ENCODE measurements at places on chromosomes 12 and 14.

DNA sequence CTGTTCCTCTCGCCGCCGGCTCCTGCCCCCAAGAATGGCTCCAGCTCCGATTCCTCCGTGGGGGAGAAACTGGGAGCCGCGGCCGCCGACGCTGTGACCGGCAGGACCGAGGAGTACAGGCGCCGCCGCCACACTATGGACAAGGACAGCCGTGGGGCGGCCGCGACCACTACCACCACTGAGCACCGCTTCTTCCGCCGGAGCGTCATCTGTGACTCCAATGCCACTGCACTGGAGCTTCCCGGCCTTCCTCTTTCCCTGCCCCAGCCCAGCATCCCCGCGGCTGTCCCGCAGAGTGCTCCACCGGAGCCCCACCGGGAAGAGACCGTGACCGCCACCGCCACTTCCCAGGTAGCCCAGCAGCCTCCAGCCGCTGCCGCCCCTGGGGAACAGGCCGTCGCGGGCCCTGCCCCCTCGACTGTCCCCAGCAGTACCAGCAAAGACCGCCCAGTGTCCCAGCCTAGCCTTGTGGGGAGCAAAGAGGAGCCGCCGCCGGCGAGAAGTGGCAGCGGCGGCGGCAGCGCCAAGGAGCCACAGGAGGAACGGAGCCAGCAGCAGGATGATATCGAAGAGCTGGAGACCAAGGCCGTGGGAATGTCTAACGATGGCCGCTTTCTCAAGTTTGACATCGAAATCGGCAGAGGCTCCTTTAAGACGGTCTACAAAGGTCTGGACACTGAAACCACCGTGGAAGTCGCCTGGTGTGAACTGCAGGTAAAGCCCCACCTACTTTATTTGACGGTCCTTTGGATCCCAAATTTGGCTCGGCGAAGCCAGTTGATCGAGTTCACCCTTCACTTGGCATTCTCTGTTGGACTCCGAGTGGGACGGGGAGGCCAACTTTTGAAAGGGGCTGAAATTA is 1.5 kb downstream of the WNK1 start:
- no peaks in the 10 kb centered on the region for H3K27me3 ChIP-seq
- H3K36me3 ChIP-seq, result no peaks in the 10 kb centered on the region
- H3K27ac ChIP-seq, result peak overlapping the region; percentile 19
- peaks cover 43% of the 10 kb centered on the region for H3K4me1 ChIP-seq

- no peak overlapping the region for H3K4me3 ChIP-seq
- no peaks in the 10 kb centered on the region for H3K36me3 ChIP-seq
- H3K27me3 ChIP-seq, result no peaks in the 10 kb centered on the region
- peaks cover 18% of the 10 kb centered on the region for H3K4me1 ChIP-seq
- DNase-seq, result no peak
These were observed 35.1 kb downstream of the NCOR2 start for GRCh38 chr12:124532331-124532750.

DNA sequence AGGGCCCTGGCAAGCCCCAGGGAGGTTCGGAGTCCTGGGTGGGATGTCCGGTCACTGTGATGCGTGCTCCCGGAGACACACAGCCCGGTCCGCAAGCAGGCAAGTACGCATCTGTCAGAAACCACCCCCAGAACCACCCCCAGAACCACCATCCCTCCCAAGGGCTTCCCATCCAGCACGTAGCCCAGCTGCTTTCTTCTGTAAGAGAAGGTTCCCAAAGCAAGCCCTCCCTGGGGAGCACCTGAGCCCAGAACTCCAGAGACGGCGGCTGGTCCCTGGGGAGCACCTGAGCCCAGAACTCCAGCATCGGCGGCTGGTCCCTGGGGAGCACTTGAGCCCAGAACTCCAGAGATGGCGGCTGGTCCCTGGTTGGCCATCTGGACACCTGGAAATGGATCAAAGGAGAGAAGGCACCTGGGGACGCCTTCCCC is 2.6 kb upstream of the FBRSL1 start:
- peaks cover 16% of the 10 kb centered on the region for H3K4me1 ChIP-seq
- H3K27ac ChIP-seq, result no peak overlapping the region
- no peak overlapping the region for H3K4me3 ChIP-seq
- no peak for DNase-seq
- no peaks in the 10 kb centered on the region for H3K36me3 ChIP-seq

- H3K36me3 ChIP-seq, result no peaks in the 10 kb centered on the region
- no peaks in the 10 kb centered on the region for H3K4me1 ChIP-seq
- no peak overlapping the region for H3K27ac ChIP-seq
- H3K4me3 ChIP-seq, result no peak overlapping the region
- H3K27me3 ChIP-seq, result peaks cover 89% of the 10 kb centered on the region
These were observed 109.7 kb upstream of the VASH1 start for GRCh38 chr14:76651410-76652055.

- no peak overlapping the region for H3K4me3 ChIP-seq
- no peaks in the 10 kb centered on the region for H3K36me3 ChIP-seq
- H3K27ac ChIP-seq, result no peak overlapping the region
- DNase-seq, result no peak
- no peaks in the 10 kb centered on the region for H3K27me3 ChIP-seq
These were observed 47.1 kb downstream of the BCAT1 start for GRCh38 chr12:24901576-24902461.

- H3K27ac ChIP-seq, result no peak overlapping the region
- DNase-seq, result no peak
- H3K27me3 ChIP-seq, result peaks cover 45% of the 10 kb centered on the region
- H3K4me3 ChIP-seq, result no peak overlapping the region
- no peaks in the 10 kb centered on the region for H3K4me1 ChIP-seq
These were observed 111.9 kb downstream of the STAB2 start for GRCh38 chr12:103698752-103699560.

- H3K4me1 ChIP-seq, result no peaks in the 10 kb centered on the region
- DNase-seq, result no peak
- H3K27ac ChIP-seq, result no peak overlapping the region
- H3K36me3 ChIP-seq, result no peaks in the 10 kb centered on the region
- no peaks in the 10 kb centered on the region for H3K27me3 ChIP-seq
These were observed 146.6 kb downstream of the DPY19L2 start for GRCh38 chr12:63521706-63522105.

DNA sequence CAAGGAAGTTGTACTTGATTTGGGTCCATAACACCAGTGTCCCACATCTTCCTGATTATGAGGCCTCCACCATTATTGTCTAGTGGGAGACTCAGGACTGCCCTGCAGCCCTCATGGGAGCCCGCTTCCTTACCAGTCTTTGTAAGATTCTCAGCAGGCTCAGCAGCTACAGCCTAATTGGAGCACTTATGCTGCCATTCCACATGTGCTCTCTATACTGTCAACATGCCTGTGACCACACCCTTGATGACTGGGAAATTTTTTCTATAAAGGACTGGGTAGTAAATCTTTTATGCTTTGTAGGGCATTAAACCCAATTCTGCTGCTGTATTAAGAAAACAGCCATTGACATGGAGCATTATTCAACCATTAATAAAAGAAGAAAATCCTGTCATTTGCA is 145.5 kb upstream of the IGF1 start:
- no peak overlapping the region for H3K4me3 ChIP-seq
- DNase-seq, result no peak
- no peaks in the 10 kb centered on the region for H3K36me3 ChIP-seq
- H3K4me1 ChIP-seq, result peaks cover 1% of the 10 kb centered on the region
- H3K27ac ChIP-seq, result no peak overlapping the region

- H3K36me3 ChIP-seq, result no peaks in the 10 kb centered on the region
- H3K4me1 ChIP-seq, result no peaks in the 10 kb centered on the region
- no peaks in the 10 kb centered on the region for H3K27me3 ChIP-seq
- no peak overlapping the region for H3K4me3 ChIP-seq
- DNase-seq, result no peak
These were observed 148.3 kb upstream of the GRIN2B start for GRCh38 chr12:14129611-14130195.

GRCh38 chr12:96501908-96502307 is 12.5 kb downstream of the CFAP54 start:
- H3K27me3 ChIP-seq, result no peaks in the 10 kb centered on the region
- H3K4me1 ChIP-seq, result peaks cover 32% of the 10 kb centered on the region
- H3K27ac ChIP-seq, result peak overlapping the region; percentile 98
- H3K36me3 ChIP-seq, result peaks cover 9% of the 10 kb centered on the region
- 0 out of 2 replicates have a peak overlapping the region, but pooled peaks have one; percentile 34 for H3K4me3 ChIP-seq

- no peaks in the 10 kb centered on the region for H3K27me3 ChIP-seq
- no peak overlapping the region for H3K27ac ChIP-seq
- no peak overlapping the region for H3K4me3 ChIP-seq
These were observed 303.0 kb upstream of the RTL1 start for GRCh38 chr14:101206556-101206955.

GRCh38 chr14:102226356-102227125 is 78.4 kb downstream of the MOK start:
- H3K4me1 ChIP-seq, result no peaks in the 10 kb centered on the region
- H3K36me3 ChIP-seq, result 0 out of 2 replicates have a peak, but pooled peaks cover 4% of the 10 kb centered on the region
- DNase-seq, result no peak
- H3K27ac ChIP-seq, result no peak overlapping the region
- no peak overlapping the region for H3K4me3 ChIP-seq

- H3K27ac ChIP-seq, result no peak overlapping the region
- no peaks in the 10 kb centered on the region for H3K27me3 ChIP-seq
- DNase-seq, result no peak
- no peaks in the 10 kb centered on the region for H3K4me1 ChIP-seq
- no peaks in the 10 kb centered on the region for H3K36me3 ChIP-seq
These were observed 175.8 kb downstream of the ATP23 start for GRCh38 chr12:58117201-58117600.

- no peaks in the 10 kb centered on the region for H3K36me3 ChIP-seq
- H3K4me1 ChIP-seq, result no peaks in the 10 kb centered on the region
- no peak overlapping the region for H3K27ac ChIP-seq
- DNase-seq, result no peak
- peaks cover 76% of the 10 kb centered on the region for H3K27me3 ChIP-seq
These were observed 150.2 kb upstream of the C14orf180 start for GRCh38 chr14:104429291-104429861.

GRCh38 chr12:50013361-50014147 is 11.7 kb downstream of the RACGAP1 start:
- no peak overlapping the region for H3K27ac ChIP-seq
- no peak for DNase-seq
- no peaks in the 10 kb centered on the region for H3K27me3 ChIP-seq
- H3K36me3 ChIP-seq, result 0 out of 2 replicates have a peak, but pooled peaks cover 8% of the 10 kb centered on the region

DNA sequence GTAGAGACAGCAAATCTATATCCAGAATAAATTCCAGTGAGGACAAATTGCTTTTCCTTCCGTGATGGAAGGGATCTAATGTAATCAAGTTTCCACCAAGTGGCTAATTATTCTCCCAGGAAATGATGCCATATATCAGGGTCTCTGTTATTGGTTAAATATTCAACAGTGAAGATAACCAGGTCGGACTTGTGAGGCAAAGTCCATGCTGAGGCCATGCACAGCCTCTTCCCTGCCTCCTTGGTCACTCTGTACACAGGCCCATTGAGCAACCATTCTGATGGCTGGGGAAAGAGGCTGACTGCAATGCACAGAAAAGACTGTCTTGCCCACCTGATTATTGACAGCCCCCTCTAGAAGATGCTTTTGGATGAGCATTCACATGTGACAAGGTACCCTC is 90.1 kb downstream of the TNFAIP2 start:
- H3K36me3 ChIP-seq, result peaks cover 48% of the 10 kb centered on the region
- H3K27ac ChIP-seq, result no peak overlapping the region
- no peak overlapping the region for H3K4me3 ChIP-seq
- H3K27me3 ChIP-seq, result no peaks in the 10 kb centered on the region
- peaks cover 29% of the 10 kb centered on the region for H3K4me1 ChIP-seq
- DNase-seq, result no peak

DNA sequence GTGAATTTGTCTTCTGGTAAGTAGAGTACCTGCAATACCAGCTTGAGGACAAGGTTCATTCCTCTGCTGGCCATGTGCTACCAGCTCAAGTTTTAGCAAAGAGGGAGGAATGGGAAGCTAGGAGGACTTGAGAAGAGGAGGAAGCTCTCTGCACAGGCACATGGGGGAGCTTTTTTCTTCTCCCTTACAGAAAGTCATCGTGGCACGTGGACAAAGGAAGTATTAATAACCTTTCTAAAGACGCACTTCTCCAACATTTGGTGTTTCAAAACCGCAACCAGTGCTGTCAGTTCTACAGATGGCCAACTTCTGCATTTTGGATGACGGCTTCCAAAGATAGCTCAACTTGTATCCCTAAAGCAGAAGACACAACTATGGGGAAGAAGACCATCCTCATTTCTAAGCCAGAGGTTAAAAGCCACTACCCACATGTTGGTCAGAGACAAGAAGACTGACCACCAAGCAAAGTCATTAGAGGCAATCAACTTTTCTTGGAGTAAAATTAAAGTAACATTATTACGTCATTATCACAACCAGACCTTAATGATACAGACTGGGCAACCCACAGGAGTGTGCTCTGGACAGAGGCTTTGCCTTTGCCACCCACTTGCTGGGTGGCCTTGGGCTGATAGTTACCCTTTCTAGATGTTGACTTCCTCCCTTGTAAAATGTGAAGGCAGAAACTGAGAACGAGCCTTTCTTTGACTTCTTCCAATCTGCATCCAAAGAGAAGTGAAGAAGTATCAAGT is 12.3 kb upstream of the TMED10 start:
- no peaks in the 10 kb centered on the region for H3K36me3 ChIP-seq
- H3K27ac ChIP-seq, result no peak overlapping the region
- DNase-seq, result no peak

GRCh38 chr14:91252871-91253794 is 8.6 kb upstream of the GPR68 start:
- H3K4me3 ChIP-seq, result peak overlapping the region; percentile 42
- H3K4me1 ChIP-seq, result no peaks in the 10 kb centered on the region
- no peak overlapping the region for H3K27ac ChIP-seq
- H3K36me3 ChIP-seq, result no peaks in the 10 kb centered on the region
- peaks cover 13% of the 10 kb centered on the region for H3K27me3 ChIP-seq

DNA sequence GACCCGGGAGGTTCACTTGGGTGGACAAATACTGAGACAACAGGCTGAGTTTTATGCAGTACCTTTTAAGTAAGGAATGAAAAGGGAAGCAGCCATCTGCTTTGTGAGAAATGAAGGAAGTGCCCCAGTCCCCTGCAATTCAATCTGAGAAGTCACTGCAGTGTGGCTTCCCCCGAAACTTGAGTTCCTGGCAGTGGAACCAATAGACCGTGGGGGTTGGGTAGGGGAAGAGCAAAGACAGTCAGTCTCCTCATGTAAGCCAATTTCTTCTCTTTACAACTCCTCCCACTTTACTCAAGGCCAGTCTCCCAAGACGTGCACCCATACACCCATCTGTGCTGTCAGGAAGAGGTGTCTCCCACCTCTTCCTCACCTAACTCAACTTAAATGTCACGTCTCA is 206.5 kb downstream of the BCAT1 start:
- peaks cover 15% of the 10 kb centered on the region for H3K27me3 ChIP-seq
- no peak for DNase-seq
- H3K4me1 ChIP-seq, result no peaks in the 10 kb centered on the region
- no peak overlapping the region for H3K27ac ChIP-seq
- no peaks in the 10 kb centered on the region for H3K36me3 ChIP-seq

DNA sequence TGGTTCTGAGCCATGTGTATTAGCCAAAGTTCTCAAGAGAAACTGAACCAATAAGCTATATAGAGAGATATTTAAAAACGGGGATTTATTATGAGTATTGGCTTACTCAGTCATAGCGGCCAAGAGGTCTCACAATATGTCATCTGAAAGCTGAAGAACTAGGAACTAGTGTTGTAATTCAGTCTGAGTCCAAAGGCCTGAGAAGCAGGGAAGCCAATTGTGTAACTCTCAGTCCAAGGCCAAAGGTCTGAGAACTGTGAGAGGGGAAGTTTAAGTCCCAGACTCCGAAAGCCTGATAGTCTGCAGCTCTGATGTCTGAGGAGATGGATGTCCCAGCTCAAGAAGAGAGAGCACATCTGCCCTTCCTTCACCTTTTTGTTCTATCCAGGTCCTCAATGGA is 344.8 kb upstream of the USP15 start:
- H3K36me3 ChIP-seq, result no peaks in the 10 kb centered on the region
- H3K4me3 ChIP-seq, result no peak overlapping the region
- H3K27me3 ChIP-seq, result no peaks in the 10 kb centered on the region
- no peak for DNase-seq
- H3K27ac ChIP-seq, result no peak overlapping the region

All from PC-9 (cell line).